ENCODE measurements at places on chromosomes 7 and 10.

DNA sequence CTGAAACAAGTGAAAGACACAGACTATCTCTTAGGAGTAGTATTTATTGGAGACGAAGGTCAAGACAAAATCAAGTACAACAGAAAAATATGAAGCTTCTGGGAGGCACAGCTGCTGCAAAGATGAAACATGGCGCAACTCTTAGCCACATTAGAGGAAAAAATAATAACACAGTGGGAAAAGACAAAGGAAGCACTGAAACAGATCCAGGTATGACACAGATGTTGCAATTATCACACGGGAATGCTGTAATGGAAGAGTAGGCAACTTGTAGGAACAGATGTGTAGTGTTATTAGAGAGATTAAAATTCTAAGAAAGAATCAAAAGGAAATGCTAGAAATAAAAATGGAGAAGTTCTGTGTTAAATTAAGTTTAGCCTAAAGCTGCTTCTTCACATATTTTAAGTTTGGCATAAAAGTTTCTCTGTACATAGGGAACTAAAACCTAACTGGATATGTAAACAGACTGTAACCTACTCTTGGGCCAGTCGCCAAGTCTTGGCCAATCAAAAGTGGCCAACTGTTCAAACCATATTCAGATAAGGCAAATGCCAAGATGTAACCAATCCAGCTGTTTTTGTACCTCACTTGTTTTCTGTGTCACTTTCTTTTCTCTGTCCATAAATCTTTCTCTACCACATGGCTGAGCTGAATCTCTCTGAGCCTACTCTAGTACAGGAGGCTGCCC is 1132.0 kb upstream of the LRRTM3 start:
- DNase-seq, result peak; percentile 65

DNA sequence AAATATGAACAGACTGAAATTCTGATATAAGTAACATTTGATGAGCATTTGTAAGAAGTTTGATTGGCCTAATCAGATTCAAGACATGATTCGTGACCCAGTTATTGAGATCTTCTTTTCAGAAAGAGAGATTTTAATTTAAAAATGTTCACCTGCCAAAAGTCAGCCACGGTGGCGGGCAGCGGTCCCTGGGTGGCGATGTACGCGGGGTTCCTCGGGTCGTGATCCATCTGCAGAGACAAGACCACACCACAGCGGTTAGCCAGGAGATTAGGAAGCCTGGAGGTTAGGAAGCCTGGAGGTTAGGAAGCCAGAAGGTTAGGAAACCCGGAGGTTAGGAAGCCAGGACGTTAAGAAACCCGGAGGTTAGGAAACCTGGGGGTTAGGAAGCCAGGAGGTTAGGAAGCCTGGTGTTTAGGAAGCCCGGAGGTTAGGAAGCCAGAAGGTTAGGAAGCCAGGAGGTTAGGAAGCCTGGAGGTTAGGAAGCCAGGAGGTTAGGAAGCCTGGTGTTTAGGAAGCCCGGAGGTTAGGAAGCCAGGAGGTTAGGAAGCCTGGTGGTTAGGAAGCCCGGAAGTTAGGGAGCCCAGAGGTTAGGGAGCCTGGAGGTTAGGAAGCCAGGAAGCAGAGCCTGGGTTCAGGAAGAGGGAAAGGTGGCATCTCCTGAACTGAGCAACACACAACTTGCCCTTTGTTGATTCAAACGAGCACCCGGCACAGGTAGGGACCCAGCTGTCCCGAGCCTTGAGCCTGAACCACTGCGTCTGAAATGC is 258.5 kb downstream of the DNAJB6 start:
- DNase-seq, result no peak

DNA sequence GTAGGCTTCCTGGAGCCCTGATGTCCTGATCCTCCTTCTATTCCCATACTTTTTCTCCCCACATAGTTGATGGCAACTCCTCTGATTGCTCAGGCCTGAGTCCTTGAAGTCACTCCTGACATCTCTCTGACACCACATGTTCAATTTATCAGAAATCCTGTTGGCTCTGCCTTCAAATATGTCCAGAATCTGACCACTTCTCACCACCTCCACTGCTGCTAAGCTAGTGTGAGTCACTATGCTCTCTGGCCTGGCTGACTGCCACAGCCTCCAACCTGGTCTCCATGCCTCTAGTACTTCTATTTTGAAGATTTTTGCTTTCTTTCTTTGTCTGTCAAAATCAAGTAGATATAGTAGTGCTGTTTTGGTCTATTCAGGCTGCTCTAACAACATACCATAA is 53.0 kb downstream of the TMEM229A start:
- DNase-seq, result no peak

DNA sequence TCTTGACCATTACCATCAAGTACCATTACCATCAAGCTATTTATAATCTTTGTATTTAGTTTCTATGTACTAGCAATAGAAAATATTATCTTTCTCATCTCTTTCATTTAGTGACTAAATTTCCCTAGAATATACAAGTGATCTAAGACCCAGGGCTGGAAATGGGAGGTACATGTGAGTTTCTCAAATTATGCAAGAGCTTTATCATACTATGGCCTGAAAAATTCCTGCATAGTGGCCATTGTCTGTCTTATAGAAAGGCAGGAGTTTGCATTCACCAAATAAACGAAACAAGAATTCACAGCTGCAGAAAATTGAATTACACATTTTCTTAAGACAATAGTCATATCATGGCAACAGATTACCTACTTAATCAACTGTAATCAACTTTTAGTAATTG is 50.7 kb upstream of the HDAC9 start:
- no peak for DNase-seq

DNA sequence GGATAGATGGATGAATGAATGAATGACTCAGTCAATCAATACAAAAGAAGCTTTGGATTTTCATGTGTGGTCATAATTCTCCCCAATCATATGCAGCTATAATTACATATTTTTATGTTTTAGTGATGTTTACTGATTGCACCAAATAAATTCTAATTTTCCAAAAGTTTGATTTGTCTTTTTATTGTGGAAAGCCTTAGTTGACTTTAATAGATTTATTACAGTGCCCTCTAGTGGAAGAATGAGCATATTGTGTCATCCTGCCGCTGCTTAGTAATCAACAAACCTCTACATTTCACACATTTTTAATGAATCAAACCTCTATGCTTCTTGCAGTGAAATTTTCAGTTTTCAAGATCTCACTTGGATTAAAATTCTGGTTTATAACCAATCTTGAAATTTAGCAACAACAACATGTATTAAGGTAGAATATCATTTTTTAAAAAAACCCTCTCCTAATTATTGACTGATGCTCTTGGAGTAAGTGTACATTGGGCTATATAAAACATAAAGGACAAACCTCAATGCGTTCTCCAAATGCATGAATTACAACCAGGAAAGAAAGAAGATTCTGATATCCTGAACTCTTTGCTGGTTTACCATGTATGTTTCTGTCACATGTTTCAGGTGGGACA is 55.6 kb upstream of the PNLIP start:
- peak; percentile 57 for DNase-seq

- DNase-seq, result no peak
Measured at GRCh38 chr7:44998153-44998871, 1.7 kb upstream of the CCM2 start.

DNA sequence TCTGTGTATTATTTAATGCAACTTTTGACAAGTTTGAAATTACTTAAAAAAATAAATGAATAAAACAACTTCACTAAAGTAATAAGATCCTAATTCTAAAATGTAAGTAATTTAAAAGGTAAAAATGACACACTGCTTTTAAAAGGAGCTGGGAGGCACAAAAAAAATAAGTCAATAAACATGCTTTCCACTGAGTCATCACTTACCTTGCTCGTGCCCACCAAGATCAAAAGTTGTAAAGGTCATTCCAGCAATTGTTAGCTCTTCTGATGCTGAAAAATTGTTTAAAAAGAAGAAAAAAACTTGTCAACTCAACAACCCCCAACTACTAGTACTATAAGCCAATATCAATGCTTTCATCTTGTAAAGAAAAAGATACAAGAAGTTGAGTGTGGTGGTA is 9.5 kb downstream of the SAR1A start:
- no peak for DNase-seq

- DNase-seq, result no peak
Measured at GRCh38 chr10:6168084-6168483, 34.6 kb upstream of the PFKFB3 start.

- DNase-seq, result peak; percentile 53
Measured at GRCh38 chr7:84073186-84073875, 121.3 kb downstream of the SEMA3A start.

DNA sequence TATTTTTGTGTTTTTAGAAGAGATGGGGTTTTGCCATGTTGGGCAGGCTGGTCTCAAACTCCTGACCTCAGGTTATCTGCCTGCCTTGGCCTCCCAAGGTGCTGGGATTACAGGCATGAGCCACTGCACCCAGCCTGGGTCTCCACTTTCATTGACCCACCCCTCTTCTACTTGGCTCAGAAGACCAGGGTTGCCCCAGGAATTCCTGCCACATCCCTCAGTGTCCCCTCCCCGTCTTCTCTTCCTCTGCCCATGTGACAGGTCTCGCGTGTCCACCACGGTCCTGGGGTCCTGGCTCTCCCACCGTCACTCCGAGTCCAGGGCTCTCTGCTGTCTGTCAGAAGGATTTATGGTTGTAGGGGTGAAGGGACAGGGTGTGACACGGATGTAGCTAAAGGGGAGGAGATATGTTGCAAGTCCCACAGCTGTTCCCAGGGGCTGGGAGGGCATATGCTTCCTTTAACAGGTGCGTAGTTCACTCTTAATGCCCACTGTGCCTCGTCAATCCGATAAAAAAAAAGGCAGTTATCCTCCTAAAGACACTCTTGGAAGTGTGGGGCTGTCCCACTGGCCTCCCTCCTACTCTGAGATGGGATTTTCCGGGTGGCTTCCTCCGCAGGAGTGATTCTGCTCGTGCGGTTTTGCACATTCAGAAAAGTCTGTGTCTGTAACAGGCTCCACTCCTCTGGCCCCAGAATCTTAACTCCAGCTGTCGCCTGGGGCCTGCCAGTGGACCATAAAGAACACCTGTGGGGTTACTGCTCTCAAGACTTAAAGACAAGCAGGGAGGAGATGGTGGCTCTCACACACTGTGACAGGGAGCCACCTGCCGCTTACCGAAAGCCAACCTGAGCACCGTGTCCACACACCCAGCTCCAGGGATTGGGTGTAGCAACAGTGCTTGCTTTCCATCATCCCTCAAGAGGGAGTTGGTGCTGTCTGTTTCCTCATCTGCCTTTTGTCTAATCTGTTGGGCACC is 36.7 kb upstream of the SHH start:
- no peak for DNase-seq

DNA sequence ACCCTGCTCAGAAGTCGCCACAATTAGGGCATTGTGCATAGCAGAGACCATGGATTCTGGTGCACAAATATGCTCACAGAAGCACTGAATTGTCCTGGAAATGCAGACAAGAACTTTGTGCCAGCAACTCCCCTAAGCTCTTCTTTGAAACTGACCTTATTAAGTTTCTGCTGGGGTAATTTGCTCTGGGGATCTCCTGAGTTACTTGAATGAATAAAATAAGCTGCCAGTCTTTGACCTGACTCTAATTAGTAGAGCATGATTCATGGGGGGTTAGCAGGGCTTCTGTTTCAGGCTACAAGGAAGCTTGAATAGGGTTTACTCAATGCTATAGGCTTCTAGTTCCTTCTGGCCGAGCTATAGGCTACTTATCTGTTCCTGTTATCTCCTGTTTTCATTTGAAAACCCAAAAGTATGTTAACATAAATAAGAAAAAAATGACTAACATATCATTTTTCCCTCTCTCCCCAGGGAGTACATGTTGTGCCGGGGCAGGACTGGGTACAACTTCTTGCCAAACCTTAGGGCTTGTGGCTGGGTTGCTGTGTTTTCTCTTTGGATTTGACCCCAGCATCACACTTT is 169.0 kb upstream of the TMEM229A start:
- no peak for DNase-seq

- DNase-seq, result no peak
Measured at GRCh38 chr7:45240926-45241325, 83.3 kb downstream of the RAMP3 start.

DNA sequence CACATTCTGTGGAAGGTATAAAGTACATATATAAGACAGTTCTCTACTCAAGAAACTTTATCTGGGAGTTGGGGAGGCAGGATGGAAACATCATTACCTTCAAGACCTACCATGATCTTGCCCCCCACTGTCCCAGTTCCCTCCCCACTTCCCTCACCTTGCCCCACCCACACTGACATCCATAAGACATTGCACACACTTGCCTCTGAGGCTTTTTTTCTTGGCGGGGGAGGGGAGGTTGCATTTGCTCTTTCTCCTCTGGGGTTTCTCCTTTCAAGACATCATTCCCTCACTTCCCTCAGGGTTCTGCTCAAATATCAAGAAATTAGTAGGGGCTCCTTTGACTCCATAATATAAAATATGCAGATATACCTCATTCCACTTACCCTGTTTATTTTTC is 276.0 kb downstream of the ARL4A start:
- no peak for DNase-seq

GRCh38 chr10:53209944-53210611 is 437.5 kb upstream of the MBL2 start:
- peak; percentile 68 for DNase-seq

GRCh38 chr7:101578552-101578951 is 50.5 kb downstream of the MYL10 start:
- DNase-seq, result no peak

GRCh38 chr7:2575733-2576340 is 17.1 kb downstream of the IQCE start:
- no peak for DNase-seq

GRCh38 chr10:68501691-68502090 is 25.6 kb downstream of the SLC25A16 start:
- DNase-seq, result no peak

GRCh38 chr7:15707570-15707969 is 21.1 kb upstream of the MEOX2 start:
- no peak for DNase-seq

DNA sequence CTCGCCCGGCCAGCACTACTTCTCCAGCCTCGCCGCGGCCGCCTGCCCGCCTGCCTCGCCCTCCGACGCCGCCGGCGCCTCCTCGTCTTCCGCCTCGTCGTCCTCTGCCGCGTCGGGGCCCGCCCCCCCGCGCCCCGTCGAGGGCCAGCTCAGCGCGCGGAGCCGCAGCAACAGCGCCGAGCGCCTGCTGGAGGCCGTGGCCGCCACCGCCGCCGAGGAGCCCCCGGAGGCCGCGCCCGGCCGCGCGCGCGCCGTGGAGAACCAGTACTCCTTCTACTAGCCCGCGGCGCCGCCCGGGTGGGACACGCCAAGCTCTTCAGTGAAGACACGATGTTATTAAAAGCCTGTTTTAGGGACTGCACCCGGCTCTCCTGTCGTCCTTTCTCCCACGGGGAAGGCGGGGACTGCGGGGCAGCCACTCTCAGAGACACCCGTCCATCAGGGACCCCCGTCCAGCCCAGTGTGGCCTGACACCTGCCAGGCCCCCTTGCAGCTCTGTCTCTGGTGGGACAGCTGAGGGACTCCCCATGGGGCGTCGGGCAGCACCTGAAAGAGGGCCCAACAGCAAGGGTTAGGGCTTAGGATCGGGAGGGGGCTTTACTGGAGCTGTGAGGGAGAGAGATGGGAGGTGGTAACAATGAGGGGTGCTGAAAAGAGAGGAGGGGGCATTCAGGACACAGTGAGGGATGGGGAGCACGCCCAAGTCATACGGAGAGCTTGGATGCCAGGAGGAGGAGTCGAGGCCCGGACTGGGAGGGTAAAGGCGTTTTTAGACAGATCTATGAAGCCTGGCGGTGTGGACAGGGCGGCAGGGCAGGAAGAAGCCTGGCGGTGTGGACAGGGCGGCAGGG is 34.7 kb downstream of the SPDYE6 start:
- no peak for DNase-seq

All from OCI-M1 (cell line).